Retina (tissue), 1 donor: ENCODE measurements at places on chromosomes 11 and 22.
A peak's percentile ranks its signal among the peaks of the same experiment; 100 is the strongest.

DNA sequence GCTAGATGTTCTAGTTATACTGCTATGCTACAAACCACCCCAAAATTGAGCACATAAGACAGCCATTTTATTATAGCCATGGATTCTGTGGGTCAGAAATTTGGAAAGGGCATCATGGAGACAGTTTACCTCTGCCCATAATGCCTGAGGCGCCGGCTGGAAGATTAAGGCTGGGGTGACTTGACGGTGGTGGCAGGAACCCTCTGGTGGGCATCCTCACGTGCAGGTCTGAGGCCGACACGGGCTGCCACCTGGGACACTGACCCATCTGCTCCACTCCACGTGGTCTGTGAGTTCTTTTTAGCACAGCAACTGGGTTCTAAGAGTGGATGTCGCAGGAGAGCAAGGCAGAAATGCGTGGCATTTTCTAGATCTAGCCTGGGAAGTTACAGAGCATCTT, 40.0 kb upstream of the PRDM11 start:
- no peak for DNase-seq

GRCh38 chr11:76795290-76795935, 12.3 kb downstream of the TSKU start:
- DNase-seq = no peak

DNA sequence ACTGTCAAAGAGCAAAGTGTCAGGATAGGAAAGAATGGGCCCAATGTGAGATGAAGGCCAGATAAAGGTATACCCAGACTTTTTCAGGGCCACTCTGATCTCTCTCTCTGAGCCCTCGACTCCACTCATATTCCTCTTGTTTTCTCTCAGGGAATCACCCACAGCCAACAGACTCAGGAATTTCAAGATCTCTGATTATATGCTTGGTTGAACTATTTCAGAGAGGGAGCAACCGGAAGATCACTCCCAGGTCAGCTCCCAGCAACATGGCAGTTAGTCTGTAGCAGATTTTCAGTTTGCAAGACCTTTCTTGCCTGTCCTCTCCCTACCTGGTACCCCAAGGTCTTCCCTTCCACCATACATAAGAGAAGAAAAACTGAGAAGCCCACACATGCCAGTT, 102.5 kb downstream of the C11orf58 start:
- DNase-seq = no peak

DNA sequence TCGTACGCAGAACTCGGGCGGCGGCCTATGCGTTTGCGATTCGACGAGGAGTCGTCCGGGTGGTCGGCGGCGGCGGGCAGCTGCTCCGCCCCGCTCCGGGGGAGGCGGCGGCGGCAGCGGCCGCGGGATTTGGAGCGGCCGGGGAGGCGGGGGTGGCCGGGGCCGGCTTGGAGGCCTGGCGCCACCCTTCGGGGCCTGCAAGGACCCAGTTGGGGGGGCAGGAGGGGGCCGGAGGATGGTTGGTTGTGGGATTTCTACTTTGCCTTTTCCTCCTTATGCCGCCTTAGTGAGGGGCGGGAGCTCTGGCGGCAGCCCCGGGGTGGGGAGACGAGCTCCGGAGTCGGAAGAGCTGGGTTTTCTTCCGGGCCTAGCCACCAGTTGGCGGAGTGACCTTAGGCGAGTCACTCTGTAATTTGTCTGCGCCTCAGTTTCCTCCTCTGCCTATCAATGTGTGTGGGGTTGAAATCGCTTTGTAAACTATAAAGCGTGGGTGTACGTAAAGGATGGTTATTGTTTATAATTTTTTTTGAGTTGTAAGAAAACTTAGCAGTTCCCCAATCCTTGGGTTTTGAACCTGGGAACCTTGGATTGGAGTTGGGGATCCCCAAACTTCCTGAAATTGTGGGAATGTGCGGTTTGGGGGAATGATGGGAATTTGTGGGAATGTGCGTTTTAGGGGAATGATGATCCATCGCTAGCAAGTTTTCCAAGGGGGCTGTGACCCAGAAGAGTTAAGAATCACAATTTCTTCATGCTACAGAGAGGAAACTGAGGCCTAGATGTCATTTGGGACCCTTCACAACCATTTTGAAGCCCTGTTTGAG, 679 bp downstream of the TUG1 start:
- DNase-seq = no peak

DNA sequence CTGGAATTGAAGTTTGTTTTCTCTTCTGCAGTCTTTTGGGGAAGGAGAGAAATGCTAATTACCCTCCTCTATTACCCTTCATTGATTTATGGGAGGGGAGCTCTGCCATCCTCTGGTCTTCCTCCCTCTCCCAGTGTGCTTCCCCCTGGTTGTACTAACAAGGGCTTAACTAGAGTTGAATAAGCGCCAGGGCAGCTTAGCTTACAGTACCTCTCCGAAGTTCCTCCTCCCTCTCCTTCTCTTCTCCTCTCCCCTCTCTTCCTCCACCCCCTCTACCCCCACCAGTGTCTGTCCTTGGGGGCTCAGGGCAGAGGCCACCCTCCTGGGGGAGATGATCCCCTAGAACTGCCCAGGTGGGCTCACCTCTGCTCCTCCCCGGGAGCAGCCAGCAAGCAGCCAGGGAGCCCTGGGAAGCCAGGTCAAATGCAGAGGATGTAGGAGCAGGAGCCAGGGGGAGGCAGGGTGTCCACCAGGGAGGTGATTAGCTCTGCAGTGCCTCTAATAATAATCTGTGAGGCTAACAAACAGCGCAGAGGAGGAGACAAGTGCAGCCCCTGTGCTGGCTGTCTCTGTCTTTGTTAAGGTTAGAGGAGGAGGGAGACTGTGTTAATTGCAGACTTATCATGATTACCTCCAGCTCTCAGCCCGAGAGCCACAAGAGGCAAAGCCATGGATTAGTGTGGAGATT, 191.6 kb upstream of the CADM1 start:
- DNase-seq = no peak

DNA sequence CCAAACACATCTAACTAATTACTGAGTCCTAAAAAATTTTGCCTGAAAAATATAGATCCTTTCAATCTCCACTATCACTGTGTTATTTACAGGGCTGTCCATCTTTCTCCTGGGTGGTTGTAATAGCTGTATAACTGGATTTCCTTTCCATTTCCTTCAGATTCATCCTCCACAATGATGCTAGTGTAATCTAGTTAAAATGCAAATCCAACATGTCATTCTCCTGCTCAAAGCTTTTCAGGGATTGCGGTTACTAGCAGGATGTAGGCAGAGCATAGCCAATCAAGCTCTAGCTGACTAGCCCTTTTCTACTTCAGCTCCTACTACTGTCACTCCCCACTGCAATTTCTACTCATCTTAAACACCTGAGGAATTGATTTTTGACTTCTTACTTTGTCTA, 283.0 kb downstream of the RAB38 start:
- no peak for DNase-seq

GRCh38 chr22:19507534-19507861, 16.7 kb downstream of the CLDN5 start:
- DNase-seq = no peak

- DNase-seq = no peak
These were observed 17.5 kb upstream of the OPCML start for GRCh38 chr11:133549826-133550225.

GRCh38 chr11:130049328-130049771, 20.3 kb upstream of the APLP2 start:
- no peak for DNase-seq

- DNase-seq = no peak
These were observed 22.7 kb downstream of the CELSR1 start for GRCh38 chr22:46514592-46515207.

- no peak for DNase-seq
These were observed 325.4 kb downstream of the BRD1 start for GRCh38 chr22:49502126-49502826.

DNA sequence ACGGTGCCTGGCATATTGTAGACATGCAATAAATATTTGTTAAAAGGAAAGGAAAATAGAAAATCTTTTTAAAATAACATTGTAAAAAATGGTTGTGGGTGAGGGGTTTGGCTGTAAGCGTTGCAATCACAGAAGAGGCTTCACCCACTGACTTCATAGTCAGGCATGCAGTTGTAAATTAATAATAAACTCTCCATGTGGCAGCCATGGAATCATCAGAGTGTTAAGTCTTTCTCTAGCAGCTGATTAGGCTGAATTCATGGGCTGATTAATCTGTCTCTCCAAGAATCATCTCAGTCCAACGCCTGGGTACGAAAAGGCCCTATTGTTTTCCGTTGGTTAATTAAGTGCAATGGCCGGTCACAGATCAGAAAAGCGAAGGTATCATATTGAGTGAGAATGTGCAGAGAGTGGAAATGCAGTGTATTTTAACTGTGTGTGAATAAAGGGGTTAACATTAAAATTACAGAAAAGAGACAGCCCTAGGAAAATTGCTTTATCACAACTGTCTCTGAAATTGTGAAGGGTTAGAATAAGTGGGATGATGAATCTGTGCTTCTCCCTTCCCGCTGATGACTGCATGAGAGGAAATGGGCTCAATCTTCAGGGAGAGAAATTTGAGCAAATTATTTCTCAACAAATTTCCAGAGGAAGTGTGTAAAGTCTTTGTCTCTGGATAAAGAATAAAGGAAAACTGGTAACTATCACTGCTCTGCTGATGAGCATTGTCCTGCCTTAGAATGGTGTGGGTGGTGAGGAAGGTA, 269.0 kb downstream of the FAM76B start:
- DNase-seq = peak; percentile 60

GRCh38 chr11:78790784-78791183, 216.1 kb upstream of the NARS2 start:
- DNase-seq = no peak
